ENCODE measurements at places on chromosomes 1 and 21. TPM values are rescaled to one million over a fixed set of nuclear protein-coding genes. Genes with fewer than 3 reads are reported as not detected.

- DNase-seq = no peak
Observed at GRCh38 chr1:231515748-231516147, 12.7 kb upstream of the TSNAX start.

DNA sequence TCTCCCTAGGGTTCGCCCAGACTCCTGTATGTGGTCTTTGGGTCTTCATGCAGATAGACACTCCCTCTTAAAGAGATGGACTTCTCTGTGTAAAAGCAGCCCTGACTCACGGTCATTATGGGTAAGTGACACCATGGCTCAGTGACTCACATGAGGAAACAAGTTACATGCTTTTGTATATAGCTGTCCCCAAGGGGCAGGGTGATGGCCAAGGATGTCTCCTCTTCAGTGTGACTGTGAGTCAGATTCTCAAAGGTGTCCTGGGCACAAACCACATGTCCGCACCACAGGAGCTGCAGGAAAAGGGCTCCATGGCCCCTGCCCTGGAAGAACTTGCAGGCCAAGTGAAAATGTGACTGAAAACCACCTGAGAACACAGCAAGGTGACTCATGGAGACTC is 380.4 kb downstream of the NPHP4 start:
- no peak for DNase-seq

GRCh38 chr1:60898987-60899386 is 183.4 kb upstream of the NFIA start:
- no peak for DNase-seq

- no peak for DNase-seq
Observed at GRCh38 chr1:92887465-92887864, 55.6 kb downstream of the RPL5 start.

DNA sequence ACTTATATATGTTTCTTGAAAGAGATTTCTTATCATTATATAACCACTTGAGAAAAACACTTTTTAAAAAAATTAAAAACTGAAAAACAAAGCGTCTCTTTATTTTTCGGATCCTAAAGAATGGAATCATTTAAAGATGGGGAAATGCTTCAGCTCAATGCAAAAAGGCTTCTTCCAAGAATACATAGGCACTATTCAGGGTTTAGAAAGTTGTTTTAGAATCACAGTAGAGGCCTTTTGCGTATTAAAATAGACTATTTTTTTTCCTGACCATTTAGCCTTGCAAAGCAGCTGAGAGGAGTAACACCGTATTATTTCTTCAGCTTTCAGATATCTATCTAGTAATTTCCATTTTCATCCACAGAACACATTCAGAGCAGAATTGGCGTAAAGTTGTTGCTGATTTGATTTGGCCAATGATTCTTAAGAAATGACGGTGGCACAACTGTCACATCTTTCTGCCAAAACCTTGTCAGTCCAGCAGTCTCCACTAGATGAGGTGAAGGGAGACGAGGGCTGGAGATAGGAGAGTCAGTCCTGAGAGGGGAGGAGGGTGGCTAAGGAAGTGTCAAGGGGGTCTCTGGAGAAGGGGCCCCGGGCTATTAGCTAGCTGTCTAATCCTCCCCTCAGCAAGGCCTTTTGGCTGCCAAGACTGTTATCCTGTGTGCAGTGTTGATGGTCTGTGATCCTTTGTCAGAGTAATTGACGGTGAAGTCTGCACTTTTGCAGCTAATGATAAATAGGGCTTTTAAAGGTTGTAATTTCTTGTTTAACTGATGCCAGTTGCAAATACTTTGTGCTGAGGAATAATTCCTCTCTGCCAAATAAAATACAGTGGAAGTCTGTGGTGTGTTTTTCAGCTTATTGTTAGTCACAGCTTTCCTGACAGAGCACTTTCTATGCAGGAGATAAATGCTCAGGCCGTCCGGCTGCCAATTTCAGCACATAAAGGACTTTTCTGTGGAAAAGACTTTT is 34.7 kb downstream of the PRRX1 start:
- peak; percentile 35 for DNase-seq

- DNase-seq = no peak
Observed at GRCh38 chr1:172185211-172185610, 235.3 kb upstream of the C1orf105 start.

DNA sequence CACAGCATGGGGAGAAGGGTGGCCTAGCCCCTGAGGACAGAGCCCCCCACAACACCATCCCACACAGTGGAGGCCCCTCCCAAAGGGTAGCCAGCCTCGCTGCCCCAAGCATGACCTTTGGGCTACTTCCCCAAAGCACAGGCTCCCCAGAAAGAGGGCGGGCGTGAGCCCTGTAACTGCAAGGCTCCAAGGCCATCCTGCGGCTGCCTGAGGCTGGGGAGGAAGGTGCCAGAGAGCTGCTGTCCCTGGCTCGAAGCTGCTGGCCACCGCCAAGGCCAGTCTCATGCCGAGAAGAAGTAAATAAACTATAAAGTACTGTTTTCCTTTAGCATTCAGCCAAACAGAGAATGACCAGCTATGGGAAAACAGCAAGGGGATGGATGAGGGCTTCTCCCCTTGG is 27.5 kb downstream of the UBASH3A start:
- DNase-seq = no peak

GJA8 gene
- not detected for total RNA-seq

DNA sequence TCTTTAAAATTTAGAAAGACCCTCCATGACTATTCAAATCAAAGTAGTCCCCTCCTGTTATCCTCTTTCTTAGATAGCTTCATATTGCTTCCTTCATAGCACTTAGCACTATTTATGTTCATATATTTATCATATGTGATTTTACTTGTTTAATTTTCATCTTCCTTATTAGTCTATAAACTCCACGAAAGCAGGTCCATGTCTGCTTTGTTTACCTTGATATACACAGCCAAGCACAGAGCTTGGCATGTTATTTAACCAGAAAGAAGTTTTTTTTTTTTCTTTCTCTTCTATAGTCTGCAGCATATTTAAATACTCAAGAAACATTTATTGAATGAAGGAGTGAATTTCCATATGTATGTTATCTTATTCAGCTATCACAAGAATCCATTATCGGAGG is 36.0 kb downstream of the SCP2 start:
- DNase-seq = no peak

DNA sequence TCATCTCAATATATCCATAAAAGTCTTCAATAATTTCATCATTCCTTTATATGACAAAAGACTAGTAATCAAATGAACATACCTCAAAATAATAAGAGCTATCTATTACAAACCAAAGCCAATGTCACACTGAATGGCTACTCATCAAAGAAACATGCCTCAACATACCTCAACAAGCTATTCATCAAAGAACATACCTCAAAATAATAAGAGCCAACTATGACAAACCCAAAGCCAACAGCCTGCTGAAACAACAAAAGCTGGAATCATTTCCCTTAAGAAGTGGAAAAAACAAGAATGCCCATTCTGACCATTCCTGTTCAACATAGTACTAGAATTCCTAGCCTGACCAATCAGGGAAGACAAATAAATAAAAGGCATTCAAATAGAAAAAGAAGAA is 1373.7 kb downstream of the BRINP3 start:
- no peak for DNase-seq

KRTAP11-1 gene
- not detected for total RNA-seq

GRCh38 chr21:26753822-26754221 is 91.4 kb downstream of the ADAMTS1 start:
- no peak for DNase-seq

DNA sequence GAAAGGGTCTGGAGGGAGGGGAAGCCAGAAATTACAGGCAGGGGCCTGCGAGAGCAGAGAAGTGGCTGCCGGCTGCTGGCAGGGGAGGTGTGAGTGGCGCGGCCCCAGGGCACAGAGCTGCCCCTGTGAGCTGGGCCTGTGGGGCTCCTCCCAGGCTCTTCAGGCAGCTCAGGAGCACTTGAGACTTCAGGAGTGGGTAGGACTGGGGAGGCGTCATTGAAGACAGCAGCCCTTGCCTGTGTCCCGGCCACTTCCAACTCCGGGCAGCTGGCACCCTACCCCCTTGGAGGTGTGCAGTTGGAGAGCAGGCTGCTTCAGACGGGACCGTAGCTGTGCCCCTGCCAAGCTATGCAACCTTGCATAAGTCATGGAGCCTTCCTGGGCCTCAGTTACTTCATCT is 87.5 kb upstream of the ACTL8 start:
- no peak for DNase-seq

- DNase-seq = no peak
Observed at GRCh38 chr1:160359559-160360226, 7.2 kb upstream of the NHLH1 start.

DNA sequence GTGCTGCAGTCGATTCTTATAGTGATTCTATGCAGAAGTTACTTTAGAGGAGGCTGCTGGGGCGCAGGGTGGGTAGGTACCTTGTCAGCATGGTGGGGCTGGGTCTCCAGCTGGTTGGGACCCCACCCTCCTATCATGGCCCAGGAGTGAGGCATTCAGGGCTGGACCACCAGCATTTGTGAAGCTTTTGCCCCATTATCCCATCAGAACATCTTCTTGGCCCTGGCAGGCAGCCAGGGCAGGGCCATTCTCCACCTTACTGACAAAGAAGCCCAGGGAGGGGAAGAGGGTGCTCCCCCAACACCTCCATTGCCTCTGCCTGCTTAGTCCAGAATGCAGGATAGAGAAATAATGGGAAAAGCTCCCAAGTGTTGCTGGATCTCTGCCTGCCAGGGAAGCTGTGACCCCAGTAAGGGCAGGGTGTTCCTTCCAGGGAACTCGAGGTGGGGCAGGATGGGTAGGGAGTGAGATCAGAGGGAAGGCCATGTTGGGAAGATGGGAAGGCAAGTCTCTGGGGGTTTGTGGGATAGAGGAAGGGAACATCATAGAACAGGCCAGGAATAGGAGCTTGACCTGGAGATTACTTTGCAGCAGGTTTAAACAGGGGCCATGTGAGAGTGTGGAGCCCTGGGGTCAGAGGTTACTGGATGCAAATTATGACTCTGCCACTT is 16.2 kb upstream of the SLC2A1 start:
- DNase-seq = no peak

DNA sequence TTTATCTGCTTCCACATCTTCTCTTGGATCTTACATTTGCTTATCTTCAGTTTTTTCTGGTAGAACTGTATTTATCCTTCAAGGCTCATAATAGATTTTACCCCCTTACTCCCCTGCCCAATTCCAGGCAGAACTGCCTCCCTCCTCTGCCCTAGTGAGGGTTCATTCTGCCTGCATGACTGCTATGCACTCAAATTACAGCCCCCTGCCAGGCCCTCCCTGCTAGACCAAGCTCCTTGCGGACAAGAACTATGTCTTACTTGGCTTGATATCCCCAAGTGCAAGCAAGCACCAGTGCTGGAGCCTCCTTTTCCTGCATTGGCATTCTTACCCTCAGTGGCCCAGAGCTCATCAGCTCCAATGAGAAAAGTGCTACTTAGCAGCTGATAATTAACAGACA is 18.1 kb downstream of the MAPKAPK2 start:
- DNase-seq = no peak

SLC35F3 gene
- total RNA-seq = not detected

GRCh38 chr1:40385437-40386358 is 12.2 kb downstream of the SMAP2 start:
- no peak for DNase-seq

DNA sequence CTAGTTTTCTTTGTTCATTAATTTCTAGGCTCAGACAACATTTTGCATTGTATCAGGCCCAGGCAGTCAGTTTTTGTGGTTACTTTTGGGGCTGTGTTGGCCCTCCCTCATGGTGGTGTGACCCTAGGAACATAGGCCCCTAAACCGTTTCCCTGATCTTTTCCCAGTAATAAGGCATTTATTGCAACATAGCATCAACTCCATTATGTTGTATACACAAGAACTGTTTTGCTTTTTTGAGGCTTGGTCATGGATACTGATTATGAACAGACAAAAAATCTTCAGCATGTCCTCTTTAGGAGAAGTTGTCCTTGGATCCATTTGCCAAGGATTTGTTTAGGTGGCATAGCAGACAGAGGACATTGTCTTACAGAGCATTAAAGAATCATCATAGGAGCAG is 10.3 kb downstream of the B3GALT2 start:
- no peak for DNase-seq

DDX59 gene
- 12.6 TPM for total RNA-seq

TIAM1 gene
- 1.8 TPM for total RNA-seq

Measured in left ventricle myocardium superior (tissue), 1 donor.